ENCODE measurements at places on chromosomes 13 and 19.
A peak's percentile ranks its signal among the peaks of the same experiment; 100 is the strongest.

DNA sequence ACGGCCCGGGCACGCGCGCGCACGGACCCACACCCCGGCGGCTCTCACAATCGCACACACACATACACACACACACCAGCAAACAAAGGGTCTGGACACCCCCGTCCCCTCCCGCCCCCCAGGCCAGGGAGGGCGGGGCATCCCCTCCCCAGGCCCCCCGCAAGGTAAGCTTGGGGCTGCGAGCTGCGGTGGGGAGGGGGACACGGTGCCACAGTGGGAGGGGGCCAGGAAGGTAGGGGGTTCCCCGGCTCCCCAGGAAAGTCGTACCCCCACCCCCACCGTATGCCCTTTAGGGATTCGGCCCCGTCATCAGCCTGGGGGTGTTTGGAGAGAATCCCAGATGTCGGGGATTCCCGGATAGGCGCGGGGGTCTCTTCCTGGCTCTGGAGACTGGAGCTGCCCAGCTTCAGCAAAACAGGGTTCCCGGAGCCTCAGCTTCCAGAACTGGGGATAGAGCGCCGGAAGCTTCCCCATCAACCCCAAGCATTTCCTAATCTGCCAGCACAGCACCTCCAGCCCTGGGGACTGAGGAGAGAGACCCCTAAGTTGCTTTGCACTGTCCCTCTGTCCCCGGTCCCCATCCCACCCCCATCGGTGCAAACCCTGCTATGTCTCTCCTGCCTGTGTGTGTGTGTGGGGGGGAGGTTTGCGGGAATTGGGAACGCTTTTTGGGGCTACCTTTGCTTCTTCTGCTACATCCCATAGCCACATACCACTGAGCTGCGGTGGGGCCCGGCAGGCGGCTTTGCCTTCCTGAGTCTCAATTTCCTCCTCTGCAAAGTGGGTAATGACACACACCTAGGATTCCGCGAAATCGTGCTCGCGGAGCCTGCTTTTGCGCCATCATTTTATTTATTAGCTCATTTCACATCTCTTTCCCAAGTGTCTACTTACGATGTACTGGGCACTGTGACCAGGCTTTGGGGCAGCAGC lies 1.8 kb upstream of the CDC37 start:
- peak; percentile 75 for DNase-seq

DNA sequence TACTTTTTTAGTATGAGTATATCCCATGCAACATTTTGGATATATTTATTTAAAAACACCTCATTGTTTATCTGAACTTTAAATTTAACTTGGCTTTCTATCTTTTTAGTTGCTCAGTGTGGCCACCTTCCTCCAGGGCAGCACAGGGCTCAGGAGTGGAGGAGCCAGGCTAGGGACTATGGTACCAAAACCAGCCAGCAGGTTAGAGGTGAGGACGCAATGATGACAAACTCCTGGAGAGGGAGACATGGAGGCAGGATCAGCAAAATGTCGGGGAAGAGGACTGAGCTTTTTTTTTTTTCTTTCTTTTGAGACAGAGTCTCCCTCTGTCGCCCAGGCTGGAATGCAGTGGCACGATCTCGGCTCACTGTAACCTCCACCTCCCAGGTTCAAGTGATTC lies 29.6 kb upstream of the CALM3 start:
- peak; percentile 33 for DNase-seq

GRCh38 chr19:38977445-38978325 lies 2.1 kb upstream of the FBXO17 start:
- DNase-seq, result peak; percentile 81

- no peak for DNase-seq
Measured at GRCh38 chr13:113812178-113813040, 51.5 kb downstream of the GAS6 start.

- DNase-seq, result peak; percentile 79
Measured at GRCh38 chr13:110726726-110727125, 13.2 kb downstream of the ING1 start.
